ENCODE measurements at places on chromosomes 16 and 17.

- DNase-seq: no peak
Observed at GRCh38 chr16:49857423-49858181, 1.7 kb upstream of the ZNF423 start.

- DNase-seq: peak; percentile 82
Observed at GRCh38 chr17:62778990-62779681, 29.0 kb downstream of the MARCHF10 start.

DNA sequence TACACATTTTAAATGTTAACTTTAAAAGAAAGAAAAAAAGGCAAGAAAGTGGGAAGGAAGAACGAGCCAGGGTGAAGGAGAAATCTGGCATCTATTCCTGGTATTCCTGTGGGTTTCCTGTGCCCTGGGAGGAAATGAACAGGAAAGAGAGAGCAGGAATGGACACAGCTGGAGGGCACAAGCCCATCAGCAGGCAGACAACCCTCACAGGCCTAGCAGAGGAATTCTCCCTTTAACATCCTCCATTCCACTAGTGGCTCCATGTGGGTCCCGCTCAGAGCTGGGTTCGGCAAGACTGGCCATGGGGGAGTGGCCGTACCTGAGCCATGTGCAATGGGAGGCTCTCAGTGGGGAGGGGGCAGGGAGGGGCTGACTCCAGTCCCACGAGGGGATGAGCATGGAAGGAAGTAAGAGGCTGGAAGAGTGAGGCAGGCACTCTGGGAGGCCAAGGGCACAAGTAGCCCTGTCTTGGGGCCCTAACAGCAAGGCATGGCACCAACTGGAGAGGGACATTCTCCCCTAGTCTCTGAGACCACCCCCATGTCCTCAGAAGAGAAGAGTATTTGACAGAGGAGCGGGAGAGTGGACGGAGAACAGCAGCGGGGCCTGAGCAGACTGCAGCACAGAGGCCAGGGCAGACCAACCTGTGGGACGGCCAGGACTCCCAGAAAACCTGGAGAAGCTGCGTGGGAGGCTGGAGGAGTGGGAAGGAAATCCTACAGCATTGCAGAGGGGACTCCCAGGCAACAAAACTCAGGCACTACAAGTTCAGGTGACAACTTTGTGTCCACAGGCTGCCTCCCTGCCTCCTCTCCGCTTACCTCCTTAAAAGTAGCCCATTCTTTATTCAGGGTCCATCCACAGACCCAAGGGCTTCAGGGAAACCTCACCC, 30.2 kb downstream of the TK2 start:
- DNase-seq: no peak

DNA sequence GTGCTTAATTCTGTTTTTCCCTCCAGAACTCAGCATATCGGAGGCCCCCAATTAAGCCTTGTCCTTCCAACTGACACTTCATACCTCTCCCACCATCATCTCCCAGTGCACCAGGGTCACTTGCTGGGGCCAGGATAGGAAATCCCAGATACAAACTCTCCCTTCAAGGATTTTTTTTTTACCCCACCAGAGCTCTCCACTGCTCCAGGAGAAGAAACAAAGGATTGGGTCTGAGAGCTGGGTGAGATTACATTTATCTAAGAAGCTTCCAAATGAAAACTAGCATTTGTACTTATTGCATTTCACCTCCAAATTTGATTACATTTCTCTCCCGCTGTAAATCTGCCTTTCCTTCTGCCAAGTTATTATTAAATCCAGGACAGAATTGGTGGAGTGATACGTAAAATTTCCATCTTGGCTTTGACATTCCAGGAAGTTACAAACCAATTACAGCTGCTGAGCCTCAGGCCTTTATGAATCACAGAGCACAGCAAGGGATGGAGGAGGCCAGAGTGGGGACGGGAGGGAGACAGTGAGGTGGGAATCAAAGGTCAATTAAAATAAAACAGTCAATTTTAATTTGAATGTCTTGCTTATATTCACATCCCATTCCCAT, 123.5 kb downstream of the USP31 start:
- no peak for DNase-seq
